ENCODE measurements at places on chromosomes 7 and 10.

- no peak for DNase-seq
Measured at GRCh38 chr7:16606704-16607103, 38.9 kb downstream of the ANKMY2 start.

GRCh38 chr10:94571528-94571927 is 25.9 kb downstream of the HELLS start:
- no peak for DNase-seq

DNA sequence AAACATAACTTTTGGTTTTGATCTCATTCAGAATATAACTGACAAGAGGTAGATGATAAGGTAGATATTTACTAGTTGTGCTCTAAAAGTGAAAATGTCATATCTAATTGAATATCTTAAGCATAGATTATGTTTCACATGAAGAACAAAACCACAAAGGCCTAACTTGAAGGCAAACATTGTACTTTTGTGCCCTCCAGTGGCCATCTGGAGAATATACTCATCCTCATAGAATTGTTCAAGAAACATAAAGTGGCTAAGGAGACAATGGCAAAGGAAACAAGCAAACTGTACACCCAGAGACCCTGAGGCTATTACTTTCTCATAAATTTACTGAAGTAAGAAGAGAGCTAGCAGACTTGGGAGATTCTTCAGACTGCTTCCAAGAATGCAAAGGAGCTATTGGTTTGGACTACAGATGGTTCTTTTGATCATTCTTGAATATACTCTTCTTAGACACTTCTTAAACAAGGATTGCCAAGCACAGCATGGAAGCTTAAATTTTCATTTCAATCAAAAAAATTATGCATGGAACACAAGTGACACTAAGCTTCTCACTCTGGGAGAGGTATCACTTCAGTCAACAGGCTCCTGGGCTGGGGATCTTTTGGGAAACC is 98.2 kb upstream of the DKK1 start:
- DNase-seq, result no peak

- DNase-seq, result no peak
Measured at GRCh38 chr7:26784118-26784517, 80.3 kb downstream of the SKAP2 start.

GRCh38 chr10:72124989-72125388 is 36.6 kb upstream of the SPOCK2 start:
- no peak for DNase-seq

- no peak for DNase-seq
Measured at GRCh38 chr10:69897432-69897831, 95.7 kb downstream of the COL13A1 start.

GRCh38 chr10:11341283-11341960 is 270.0 kb downstream of the USP6NL start:
- DNase-seq, result no peak

- DNase-seq, result no peak
Measured at GRCh38 chr7:50317221-50317678, 12.7 kb downstream of the IKZF1 start.

DNA sequence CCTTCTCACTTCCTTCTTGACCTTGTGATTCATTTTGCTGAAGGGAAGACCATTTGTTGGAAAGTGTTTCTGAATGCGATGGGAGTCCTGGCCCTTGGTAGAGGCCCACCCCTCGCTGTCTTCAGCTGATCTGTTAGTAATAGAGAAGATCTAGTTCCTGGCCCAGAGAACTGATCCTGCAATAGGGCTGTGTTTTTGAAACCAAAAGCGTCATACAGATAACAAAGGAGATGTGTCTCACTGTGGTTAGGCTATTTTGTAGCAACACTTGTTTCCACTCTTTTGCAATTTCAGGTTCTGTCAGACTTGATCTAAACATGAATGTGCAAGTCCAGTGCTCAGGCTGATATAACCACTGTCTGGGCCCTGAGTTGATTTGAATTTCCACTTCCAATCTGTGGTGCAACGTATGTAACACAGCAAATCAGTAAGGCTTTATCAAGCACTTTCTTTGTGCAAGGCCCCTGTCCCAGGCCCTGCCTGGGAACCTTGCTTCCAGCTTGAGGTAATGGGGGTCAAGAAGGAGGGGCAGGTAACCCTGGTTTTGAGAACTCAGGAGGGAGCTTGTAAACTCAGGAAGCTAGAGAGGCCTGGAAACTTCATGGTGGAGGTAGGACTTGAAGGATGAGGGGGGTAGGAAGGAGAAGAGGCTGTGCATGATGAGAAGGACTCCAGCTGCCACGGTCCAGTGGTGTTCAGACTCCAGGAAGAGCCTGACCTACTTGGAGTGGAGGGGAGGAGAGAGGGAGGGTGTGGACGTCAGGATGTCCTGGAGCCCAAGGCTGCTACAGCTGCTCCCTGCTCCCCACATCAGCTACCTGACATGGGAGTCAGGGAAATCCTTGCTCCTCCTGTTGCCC is 42.2 kb upstream of the SRGN start:
- no peak for DNase-seq

GRCh38 chr7:96899108-96899507 is 106.2 kb upstream of the DLX6 start:
- no peak for DNase-seq

- DNase-seq, result no peak
Measured at GRCh38 chr7:47811632-47812380, 136.5 kb downstream of the PKD1L1 start.

DNA sequence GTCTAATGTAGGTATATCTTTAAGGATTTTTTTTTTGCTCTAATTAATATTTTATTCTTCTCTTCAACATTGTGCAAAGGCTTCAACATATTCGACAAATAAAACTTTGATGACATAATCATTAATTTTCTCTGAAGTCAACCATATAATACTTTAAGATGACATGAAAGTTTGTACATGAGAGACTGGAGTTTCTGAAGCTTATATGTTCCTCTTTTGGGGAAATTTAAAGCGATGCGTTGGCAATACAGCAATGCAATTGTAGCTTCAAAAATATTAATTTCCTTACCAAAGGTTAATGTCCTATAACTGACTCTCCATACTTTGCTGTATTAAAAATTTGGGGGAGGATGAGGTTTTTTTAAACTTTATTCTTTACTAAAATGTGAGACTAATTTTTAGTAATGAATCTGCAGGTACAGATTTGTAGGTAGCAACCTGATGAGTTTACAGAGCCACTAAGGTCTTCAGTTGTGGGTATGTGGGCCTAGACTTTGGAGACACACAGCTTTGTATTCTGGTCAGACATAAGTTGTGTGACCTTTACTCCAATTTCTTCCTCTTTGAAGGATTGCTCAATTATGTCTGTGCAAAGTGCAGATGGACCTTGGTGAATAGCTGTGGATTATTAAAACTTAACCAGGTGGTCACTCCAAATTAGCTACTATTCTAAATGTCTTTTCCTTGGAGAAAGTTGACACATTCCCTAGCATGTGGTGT is 18.0 kb upstream of the LIPA start:
- DNase-seq, result no peak

DNA sequence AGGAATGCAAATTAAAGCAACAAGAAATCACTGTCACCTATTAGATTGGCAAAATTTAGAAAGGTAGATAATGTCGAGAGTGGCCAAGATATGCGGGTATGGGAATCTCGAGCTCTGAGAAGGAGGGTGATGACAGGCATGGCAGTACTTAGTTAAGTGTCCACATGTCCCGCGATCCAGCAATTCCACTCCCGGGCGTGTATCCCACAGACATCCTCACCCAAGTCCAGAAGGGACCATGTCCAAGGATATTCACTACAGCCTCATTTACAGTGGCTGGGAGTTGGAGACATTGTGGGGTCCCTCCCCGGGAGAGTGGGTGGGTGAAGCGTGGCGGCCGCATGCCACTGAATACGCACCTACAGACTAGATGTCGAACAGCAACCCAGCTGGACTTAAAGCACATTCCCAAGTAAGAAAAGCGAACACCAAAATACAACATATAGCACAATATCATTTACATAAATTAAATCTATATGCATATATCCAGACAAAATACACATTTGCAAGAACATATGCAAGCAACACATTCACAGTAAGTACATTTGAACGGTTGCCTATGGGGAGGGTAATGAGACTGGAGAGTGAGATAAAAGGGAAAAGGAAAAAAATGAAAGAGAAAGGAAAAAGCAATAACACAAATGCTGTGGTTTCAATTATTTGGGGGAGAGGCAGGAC is 9.9 kb downstream of the KCNH2 start:
- no peak for DNase-seq

- no peak for DNase-seq
Measured at GRCh38 chr10:70567603-70568002, 34.9 kb downstream of the PRF1 start.

GRCh38 chr7:69651101-69651590 is 52.9 kb downstream of the AUTS2 start:
- no peak for DNase-seq

DNA sequence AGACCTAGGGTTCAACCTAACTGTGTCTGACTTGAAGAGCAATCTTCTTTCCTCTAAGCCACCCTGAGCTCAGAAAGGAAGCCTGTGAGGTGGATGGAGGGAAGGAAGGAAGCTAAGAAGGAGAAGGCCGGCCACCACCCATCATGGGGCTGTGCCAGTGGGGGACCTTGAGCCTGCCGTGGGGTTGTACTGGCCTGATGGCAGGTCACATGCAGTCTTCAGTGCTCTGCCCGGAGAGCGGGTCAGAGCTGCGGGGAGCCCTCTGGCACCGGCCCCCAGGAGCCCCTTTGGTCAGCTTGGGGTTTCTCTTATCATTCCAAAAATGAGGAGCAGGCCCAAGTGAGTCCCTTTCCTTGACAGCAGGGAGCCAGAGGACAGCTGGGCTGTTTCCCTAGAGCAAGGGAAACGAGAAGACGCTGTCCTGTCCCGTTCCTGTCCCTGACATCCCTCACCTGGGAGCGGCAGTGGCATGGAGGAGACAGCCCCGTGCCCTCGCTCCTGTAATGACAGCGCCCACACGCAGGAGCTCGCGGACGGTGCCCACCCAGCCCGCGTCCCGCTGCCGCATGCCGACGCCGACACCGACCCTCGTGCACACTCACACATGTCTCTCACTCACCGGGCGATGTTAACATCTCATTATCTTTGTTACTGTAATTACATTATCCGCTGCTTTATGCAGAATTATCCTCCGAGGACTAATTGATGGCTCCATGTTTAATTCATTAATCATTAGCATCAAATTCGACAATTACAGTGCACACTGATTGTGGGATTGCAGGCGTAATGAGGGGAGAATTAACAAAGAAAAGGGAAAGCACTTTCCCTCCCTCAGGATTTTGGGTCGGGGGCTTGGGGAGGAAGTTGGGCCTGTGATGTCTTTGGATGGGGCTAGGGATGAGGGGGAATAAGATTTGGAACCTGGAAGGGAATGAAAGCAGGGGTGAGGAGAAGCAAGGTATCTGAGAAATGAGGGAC is 31.3 kb downstream of the GBX1 start:
- no peak for DNase-seq

GRCh38 chr10:75612904-75613684 is 181.7 kb downstream of the LRMDA start:
- DNase-seq, result no peak

DNA sequence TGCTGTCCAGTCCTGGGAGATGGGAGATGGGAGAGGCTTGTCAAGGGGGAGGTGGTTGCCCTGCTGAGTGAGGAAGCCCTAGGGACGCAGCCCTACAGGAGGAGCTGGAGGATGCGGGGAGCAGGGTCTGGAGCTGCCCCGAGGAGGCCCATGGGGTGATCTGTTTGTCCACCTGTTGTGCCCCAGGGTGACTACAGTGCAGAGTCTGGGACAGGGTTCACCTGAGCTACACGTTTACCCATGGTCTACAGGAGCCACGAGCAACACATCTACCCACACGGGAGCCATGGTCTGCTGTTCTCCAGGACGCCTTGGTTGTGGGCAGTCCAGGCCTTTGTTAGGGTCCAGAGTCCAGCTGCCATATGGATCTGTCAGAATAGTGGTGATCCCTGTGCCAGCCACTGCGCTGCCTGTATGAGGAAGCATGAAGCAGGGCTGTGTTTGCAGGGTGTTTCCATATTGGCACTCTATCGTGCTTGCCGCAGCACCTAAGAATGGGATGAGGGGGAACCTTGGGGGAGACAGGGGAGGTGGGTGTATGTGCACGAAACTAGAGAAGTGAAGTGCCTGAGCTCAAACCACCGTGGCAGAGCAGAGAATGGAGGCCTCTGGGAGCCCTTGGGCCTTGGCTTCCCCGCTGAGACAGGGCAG is 23.7 kb downstream of the ZNF775 start:
- no peak for DNase-seq

DNA sequence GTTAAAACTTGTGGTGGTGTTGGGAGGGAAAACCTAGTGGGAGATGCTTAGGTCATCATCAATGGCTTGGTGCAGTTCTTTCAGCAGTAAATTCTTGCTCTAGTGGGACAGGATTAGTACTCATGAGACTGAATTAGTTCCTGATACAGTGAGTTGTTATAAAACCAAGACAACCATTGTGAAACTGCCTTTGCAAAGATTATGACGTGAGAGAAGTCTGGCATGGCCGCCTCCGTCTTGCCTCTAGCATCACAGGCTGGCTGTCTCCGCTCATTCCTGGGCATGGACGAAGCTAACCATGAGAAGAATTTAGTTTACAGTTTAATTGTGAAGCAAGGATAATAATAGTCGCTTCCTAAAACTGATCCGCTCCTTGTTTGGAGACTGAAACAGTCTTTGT is 186.4 kb downstream of the KIF20B start:
- DNase-seq, result no peak

- DNase-seq, result no peak
Measured at GRCh38 chr10:955127-955819, 23.8 kb upstream of the LARP4B start.

GRCh38 chr7:2441430-2442058 is 34.7 kb downstream of the GRIFIN start:
- DNase-seq, result no peak

DNA sequence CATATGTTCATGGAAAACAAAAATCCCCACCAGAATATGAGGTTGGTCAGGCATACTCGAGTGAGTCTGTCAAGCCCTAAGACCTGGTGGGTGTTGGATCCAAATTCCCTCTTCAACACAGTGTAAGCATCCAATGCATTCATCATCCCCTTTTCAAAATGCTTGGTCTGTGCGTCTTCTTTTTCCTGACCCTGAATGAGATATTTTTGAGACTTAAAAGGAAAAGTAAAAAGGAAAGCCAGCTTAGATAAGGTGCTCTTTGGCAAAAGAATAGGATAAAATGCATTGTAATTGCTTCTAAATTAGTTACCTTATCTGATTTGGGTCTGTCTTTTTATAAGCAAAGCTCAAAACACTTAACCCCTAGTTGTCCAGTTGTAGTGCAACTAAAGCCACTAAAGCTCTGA is 331.5 kb downstream of the PTEN start:
- DNase-seq, result no peak

DNA sequence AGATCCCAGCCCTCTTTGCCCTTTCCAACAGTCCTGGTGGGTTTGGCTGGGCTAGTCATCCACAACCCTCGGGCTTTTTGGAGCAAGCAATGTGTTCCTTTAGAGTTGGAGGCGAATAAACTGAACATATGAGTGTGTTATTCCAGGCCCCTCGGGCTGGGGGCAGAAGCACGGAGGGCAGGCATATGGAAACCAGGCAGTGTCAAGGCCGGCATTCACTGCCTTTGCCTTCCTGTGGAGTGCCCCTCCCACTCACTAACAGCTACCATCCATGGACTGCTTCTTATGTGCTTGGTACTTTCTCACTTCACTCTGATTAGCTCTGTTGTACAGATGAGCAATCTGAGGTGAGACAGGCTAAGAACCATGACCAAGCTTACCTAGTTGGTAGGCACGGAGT is 53.9 kb upstream of the EFCAB10 start:
- DNase-seq, result no peak
